ENCODE measurements at places on chromosomes 16 and 17.

DNA sequence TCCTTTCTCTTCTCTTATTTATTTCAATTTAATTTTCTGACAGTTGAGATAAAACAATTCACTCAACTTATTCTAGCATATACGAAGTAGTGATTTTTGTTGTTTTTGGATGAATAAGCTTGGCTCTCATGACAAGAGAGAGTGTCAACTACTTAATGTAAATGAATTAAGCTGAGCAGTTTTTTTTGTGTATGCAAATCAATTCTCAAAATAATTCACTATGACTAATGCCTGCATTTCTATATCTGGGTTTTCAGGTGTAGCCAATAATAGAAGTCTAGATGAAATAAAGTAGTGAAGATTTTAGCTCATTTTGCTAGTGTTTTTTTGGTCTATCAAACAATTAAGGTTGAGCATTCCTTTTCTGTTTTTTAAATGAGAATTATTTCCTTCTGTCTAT, 1354.0 kb downstream of the CDH8 start:
- no peak for DNase-seq

GRCh38 chr17:7831233-7831632, 2.8 kb upstream of the KDM6B start:
- DNase-seq = no peak

GRCh38 chr16:24051125-24051524, 205.0 kb upstream of the CACNG3 start:
- DNase-seq = no peak

GRCh38 chr17:30477774-30478115, 537 bp downstream of the GOSR1 start:
- peak; percentile 43 for DNase-seq

- DNase-seq = no peak
Observed at GRCh38 chr17:75876190-75876937, 2.0 kb downstream of the TRIM47 start.

GRCh38 chr17:37700881-37701280, 44.0 kb downstream of the HNF1B start:
- no peak for DNase-seq

- peak; percentile 38 for DNase-seq
Observed at GRCh38 chr16:80583466-80583865, 42.7 kb downstream of the DYNLRB2 start.

Measured in hepatic stellate cell (primary cell).